Endothelial cell of umbilical vein (primary cell): ENCODE measurements at places on chromosomes 7 and 10. TPM values are rescaled to one million over a fixed set of nuclear protein-coding genes. Genes with fewer than 3 reads are reported as not detected.

- peak; percentile 82 for DNase-seq
Measured at GRCh38 chr7:77349141-77349540, 67.0 kb downstream of the GSAP start.

DNA sequence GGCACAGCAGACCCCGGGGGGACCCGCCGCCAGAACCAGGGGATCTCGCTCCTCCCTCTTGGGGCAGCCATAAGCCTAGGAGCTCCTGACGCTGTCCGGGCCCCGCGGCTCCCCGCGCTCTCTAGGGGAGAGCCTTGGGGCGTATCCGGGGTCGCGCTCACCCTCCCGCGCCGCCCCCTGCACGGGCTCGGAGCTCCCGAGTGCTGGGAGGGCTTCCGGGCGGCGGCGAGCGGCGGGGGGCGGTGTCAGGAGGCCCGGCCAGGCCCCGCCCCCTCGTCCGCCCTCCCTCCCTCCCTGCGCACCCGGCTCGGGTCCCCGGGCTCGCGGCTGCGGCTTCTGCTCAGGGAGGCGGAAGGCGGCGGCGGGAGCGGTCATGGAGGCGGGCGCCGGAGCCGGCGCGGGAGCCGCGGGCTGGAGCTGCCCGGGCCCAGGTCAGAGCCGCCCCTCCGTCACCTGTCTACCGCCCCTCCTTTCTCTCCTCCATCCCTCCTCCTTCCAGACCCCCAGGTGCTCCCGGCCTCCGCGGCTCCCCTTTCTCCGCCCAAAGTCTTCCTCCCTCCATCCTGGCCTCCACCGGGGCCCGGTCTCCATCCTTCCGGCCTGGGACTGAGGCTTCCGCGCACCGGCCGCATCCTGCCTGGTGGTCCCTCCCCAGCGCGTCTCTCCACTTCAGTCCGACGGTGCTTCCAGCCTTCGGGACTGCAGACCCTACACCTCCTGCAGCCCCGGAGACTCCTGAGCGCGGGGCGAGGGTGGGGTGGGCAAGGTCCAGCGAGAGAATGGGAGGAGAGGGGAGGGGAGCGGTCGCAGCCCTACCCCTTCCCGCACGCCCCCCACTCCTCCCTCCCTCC lies at the start of gene CCDC136:
Gene CCDC136, plus strand, starts transcription at position 848 of the 851 bp plus-strand sequence. CDS start 444 bp downstream, outside the sequence.
- peak; percentile 43 for DNase-seq

GRCh38 chr7:145643981-145644380 lies 472.6 kb upstream of the CNTNAP2 start:
- DNase-seq = no peak

Gene ECHDC3
- 3.7 and 6.0 TPM in 2 replicates for total RNA-seq

Gene LRRN3
- not detected in 2 replicates for total RNA-seq
